ENCODE measurements at places on chromosomes 2 and 18.

- no peaks in the 10 kb centered on the region for H3K27me3 ChIP-seq
- no peak for DNase-seq
These were observed 152.5 kb downstream of the DTNA start for GRCh38 chr18:34862561-34862960.

- H3K27ac ChIP-seq, result no peak overlapping the region
- H3K27me3 ChIP-seq, result no peaks in the 10 kb centered on the region
- no peak overlapping the region for H3K4me3 ChIP-seq
- H3K36me3 ChIP-seq, result no peaks in the 10 kb centered on the region
- DNase-seq, result no peak
- H3K4me1 ChIP-seq, result no peaks in the 10 kb centered on the region
These were observed 311.6 kb downstream of the DSC3 start for GRCh38 chr18:30730915-30731314.

GRCh38 chr2:8571792-8572499 is 109.9 kb upstream of the ID2 start:
- H3K27me3 ChIP-seq, result no peaks in the 10 kb centered on the region
- H3K4me3 ChIP-seq, result no peak overlapping the region
- DNase-seq, result no peak
- H3K27ac ChIP-seq, result no peak overlapping the region

DNA sequence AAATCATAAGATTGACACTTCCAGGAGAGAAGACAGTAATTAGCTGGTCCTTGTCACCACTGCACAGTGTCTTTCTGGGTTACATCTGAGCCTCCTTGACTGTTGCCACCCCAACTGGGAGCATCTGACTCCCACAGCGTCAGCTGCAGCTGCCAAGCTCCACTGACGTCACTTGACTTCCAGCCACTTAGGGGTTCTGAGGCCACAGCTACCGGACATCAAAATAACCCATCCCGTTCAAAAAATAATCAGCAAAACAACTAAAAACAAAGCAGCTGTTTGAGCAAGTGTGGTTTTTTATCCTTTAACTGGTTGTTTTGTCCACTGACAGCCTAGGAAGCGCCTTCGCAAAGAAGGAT is 206.5 kb upstream of the AGAP1 start:
- DNase-seq, result no peak
- no peaks in the 10 kb centered on the region for H3K27me3 ChIP-seq
- no peak overlapping the region for H3K27ac ChIP-seq

Measured in iPS DF 6.9 (cell line).